Hematopoietic multipotent progenitor cell treated with erythropoietin and hydrocortisone succinate and interleukin-3 and kit ligand, for 4 days (in vitro differentiated cells): ENCODE measurements at places on chromosomes 11 and 22.

DNA sequence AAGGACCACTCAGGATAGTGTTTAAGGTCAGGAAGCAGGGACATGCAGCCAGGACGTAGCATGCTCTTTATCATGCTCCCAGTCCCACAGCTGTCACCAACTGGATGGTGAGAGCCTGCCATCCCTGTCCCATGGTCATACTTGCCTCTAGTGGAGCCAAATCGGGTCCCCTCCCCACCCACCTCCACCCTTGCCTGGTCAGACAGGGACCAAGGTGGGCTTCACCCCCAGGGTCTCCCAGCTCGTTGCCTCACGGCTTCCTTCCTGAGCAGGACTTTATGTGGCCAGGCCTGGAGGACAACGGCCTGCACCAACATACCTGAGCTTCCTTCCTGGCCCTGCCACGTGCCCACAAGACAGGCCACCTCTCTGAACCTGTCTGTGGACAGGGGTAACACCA lies 19.8 kb downstream of the A4GALT start:
- no peak for DNase-seq

- DNase-seq: no peak
These were observed 60.7 kb downstream of the ELFN2 start for GRCh38 chr22:37366601-37367000.

- no peak for DNase-seq
These were observed 118.2 kb downstream of the ABTB2 start for GRCh38 chr11:34239465-34240149.

- DNase-seq: peak; percentile 64
These were observed 4.7 kb downstream of the API5 start for GRCh38 chr11:43316451-43316850.

DNA sequence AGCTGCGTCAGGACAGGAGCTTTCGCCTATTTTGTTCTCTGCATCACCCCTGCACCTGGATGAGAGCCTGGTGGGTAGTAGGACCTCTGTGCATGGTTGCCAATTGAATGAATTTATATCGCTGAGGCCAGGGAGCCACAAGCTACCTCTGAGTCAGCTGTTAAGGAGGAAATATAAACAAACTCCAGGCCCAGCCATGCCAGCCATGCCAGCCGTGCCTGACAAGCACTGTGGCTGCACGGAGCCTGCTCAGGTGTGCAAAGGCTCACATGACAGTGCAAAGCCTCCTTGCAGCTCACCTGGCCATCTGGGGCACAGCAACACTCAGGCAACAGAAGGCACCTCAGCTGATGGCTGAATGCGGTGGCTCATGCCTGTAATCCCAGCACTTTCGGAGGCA lies 33.7 kb upstream of the LINC01488 start:
- peak; percentile 21 for DNase-seq

- DNase-seq: peak; percentile 90
These were observed 10.6 kb downstream of the EIF3M start for GRCh38 chr11:32594272-32594671.

GRCh38 chr11:111301004-111301841 lies 2.9 kb downstream of the POU2AF3 start:
- no peak for DNase-seq

- no peak for DNase-seq
These were observed 904.2 kb upstream of the RAG2 start for GRCh38 chr11:37502202-37502601.

GRCh38 chr22:21622919-21623647 lies 6.7 kb downstream of the YDJC start:
- DNase-seq: no peak

DNA sequence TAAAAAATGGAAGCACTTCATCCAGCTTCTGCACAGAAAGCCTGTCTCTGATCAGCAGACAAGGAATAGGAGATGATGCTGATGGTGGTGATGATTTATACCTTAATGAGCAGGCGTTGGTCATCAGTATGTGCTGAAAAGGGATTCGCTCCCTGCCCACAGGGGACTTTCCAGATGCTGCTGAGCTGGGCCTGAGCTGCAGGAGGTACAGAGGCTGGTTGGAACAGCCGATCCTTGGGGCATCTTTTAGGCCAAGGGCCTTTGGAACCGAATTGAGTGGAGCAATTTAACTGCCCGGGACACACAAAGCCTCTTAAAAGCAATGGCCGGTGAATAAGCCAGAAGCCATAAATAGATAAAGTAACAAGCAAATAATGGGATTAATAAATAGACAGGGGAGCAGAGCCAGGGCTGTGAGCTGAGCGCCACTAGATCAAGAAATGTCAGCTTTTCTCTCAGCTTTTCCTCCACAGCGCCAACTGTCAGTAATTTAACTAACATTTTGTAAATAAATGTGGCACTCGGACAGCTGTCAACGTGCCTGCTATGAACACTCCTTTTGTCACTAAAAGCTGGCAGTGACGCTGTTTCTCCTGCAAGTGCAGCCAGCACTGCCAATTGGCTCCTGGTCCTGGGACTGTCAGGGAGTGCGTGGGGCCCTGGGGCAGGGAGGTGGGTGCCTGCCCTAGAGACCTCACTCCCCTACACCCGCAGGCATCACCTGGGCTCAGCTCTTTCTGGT lies 562.3 kb downstream of the NTM start:
- no peak for DNase-seq

DNA sequence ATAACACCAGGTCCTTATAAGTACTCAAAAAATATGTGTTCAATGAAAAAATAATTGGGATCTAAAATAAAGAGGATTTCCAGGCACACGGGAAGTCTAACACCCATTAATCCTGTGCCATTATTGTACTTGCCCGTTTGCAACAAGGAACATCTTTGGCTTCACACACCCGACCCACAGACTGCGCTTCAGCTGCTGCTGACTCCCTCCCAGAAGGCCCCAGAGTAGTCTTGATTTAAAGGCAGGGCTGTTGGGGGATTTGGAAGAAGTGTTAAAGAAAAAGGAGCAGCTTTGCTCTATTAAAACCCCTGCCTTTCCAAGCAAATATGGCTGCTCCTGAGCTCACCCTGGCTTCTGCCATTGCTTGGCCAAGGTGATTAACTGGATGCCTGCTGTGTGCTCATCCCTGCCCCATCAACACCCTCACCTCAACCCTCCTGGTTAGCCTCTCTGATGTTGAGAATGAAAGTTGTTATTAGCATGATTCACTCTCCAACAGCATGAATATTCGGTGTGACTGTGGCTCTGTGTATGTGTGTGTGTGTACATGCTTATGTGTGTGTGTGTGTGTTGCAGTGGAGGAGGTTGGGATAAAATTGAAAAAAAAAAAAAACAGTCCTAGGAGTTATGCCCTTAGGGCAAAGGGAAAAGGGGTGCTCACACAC lies 76.1 kb downstream of the KIRREL3 start:
- DNase-seq: no peak

GRCh38 chr11:79939111-79939510 lies 498.3 kb upstream of the TENM4 start:
- no peak for DNase-seq

DNA sequence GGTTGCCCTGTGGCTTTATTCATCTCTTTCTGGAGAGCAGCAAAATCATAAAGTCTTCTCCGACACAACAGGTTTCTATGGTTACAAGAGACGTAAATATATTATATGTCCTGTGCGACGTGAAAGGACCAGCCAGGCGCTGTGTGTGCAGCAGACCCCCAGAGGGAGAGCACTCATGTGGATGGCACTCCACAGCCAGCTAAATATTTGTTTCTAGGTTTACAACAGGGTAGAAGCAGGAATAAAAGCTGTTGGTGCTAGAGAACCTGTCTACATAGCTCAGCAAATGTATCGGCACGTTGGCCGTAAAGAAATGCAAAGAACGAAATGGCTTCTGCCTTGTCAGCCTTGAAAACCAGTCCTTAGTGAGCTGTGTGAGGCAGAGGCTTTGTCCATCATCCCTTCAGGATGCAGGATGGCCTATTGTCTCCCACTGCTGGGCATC lies 133.8 kb upstream of the PITPNB start:
- no peak for DNase-seq

DNA sequence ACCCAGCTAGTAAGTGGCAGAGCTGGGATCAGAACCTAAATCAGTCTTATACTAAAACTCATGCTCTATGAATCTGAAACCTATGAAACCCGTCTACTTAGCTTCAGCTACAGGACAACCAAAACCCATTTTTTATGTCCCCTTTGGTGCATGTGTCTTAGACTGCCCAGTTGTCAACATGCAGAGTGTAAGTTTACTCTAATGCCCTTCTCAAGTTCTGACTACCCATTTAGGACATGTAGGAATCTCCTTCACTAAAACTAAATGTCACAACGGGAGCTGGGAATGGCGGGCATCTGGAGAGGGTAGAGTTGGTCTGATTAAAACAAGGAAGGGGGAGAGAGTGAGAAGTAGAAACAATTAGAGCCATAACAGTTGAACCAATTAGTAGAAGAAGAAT lies 167.9 kb upstream of the UBASH3B start:
- DNase-seq: no peak

DNA sequence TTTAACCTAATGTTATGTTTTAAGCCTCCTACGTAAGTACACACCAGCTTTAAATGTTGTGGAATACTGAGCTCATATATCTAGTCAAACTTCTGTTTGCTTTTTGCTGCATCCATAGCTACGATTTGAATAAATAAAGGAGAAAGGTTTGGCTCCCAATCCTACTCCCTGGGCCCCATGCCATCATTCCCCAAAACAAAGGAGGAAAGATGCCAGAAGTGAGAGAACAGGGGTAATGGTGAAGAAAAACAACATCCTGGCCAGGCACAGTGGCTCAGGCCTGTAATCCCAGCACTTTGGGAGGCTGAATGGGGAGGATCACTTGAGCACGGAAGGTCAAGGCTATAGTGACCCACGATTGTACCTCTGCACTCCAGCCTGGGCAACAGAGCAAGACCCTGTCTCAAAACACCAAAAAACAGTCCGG lies 26.5 kb downstream of the SCGB1A1 start:
- no peak for DNase-seq

- no peak for DNase-seq
These were observed 85.0 kb upstream of the SC5D start for GRCh38 chr11:121207485-121208115.

- DNase-seq: no peak
These were observed 33.9 kb downstream of the CCDC90B start for GRCh38 chr11:83252266-83252665.
